ENCODE measurements at places on chromosomes 7 and 10. TPM values are rescaled to one million over a fixed set of nuclear protein-coding genes. Genes with fewer than 3 reads are reported as not detected.

DNA sequence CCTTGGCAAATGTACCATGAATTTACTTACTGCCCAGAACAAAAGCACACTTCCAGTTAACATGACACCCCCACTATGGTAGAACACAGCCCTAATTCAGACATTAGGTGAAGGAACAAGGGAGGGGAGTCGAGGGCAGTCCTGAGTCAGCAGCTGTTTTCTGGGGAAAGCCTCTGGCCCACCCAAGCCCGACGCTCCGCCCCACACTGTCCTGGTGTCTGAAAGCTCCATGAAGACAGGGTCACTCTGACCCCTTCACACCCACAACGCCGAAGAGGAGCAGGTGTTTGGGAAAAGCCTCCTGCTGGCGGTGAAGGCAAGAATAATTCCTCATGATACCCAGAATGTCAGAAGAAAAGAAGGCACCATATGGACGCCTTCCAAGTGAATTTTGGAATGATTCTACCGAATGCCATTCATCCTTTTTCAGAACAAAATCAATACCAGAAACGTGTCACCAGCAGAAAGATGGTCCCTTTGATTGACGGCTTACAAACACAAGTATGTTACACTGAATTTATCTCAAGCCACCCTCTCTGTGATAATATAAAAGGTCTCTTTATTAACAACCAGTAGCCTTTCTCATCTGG is 172.1 kb downstream of the DIP2C start:
- no peak for DNase-seq

GRCh38 chr7:67341153-67341768 is 344.6 kb downstream of the TYW1 start:
- no peak for DNase-seq

The OR6B1 gene
- total RNA-seq, result not detected

- no peak for DNase-seq
Measured at GRCh38 chr7:132386201-132386681, 190.0 kb downstream of the PLXNA4 start.

The AKR1C3 gene
- 0.28 TPM for total RNA-seq

DNA sequence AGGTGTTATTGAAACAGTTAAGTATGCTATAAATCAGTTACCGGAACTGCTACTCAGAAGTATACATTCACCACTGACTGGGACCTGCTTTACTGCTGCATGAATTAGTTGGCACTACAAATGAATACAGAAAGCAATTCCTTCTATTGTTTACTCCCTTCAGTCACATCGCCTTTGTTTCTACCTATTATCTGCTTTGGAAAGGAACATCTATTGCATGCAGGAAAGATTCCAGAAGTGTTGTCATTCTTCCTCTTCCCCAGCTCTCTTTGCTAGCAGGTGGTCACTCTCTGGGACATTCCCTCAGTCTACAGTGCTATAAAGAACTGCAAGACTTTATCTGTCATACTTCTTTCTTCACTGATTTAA is 131.3 kb downstream of the ANK3 start:
- DNase-seq, result no peak

- DNase-seq, result peak; percentile 52
Measured at GRCh38 chr7:33981671-33982424, 76.5 kb downstream of the BMPER start.

DNA sequence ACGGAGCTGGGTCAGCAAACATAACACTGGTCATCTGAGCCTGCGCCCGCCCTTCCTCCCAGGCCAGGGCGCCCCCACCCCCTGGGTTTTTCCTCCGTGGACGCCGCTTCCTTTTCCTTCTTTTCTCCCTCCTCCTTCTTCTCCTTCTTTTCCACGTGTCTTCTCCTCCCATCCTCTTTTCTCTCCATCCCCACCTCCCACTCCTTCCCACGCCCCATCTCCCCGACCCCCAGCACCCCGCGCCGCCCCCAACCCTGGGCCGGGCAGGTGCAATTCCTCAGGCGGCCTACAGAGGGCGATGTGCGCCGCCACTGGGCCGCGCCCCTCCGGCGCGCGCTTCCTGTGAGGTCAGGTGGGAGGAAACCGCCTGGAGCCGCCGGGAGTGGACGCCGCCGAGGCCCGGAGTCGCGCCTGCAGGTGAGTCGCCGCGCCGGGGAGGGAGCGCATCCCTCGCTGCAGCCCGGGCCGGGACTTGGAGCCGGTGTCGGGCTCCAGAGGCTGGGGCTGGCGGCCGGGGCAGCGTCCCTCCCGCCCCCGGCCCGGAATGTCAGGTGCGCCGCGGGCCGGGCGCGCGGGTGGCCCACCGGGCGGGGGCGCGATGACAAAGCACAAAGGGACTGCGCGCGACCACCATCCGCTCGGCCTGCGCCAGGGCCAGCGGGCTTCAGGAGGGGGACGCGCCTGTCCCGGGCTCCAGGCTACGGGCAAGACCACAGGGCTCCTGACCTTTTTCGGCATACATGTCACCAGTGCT is at the start of gene FAM241B:
Gene FAM241B (plus strand): TSS at position 351 of the 754 bp plus-strand sequence. CDS start 1,497 bp downstream, outside the sequence.
- no peak for DNase-seq

- DNase-seq, result no peak
Measured at GRCh38 chr10:3336673-3337293, 164.2 kb upstream of the PITRM1 start.

DNA sequence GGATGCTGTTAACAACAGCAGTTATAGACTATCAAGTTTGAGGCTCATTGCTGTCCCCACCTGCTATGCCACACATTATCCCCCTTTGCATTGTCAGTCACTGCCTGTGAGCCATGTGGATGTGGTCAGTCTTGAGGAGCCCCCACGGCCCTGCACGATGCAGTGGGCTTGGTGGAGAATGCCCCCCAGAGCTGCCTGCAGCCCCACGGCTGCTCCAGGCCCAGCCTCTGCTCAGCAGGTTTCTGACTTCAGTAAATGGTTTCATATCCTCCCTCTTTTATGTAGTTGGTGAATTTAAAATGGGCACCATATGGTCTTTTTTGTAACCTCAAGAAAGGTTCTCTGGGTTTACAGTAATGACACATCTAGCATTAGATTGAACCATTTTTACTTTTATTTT is 164.1 kb downstream of the EBF3 start:
- no peak for DNase-seq

Data from HFFc6 (cell line).